EL (cell line): ENCODE measurements at places on chromosomes 6 and 20.

DNA sequence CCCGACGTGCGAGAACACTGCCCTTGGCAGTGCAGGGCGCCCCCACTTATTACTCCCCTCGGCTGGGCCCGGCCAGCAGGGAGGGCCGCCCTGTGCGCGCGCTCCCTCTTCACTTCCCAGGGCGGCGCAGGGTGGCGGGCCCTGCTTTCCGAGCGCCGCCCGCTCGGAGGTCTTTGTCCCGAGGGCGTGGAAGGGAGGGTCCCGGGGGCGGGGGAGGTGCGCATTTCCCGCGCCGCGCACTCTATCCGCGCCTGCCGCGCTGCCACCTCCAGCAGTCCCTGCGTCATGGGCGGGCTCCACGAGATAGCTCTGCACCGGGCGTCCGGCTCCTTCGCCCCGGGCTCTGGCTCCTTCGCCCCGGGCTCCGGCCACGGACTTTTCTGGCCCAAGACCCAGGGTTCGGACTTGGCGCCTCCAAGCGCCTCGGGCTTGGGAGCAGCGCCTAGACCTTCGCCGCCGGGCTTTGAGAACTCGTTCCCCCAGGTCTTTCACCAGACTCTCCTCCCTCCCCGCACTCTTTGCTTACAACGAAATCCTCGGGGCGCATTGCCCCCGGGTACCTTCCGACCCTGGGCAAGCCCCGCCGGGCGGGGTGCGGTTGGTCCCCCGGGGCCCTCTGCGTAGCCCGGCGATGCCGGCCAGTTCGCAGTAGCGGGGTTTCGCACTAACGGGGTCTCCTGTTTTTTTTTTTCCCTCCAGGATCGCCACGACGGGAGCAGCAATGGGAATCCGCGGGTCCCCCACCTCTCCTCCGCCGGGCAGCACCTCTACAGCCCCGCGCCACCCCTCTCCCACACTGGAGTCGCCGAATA lies 1.6 kb downstream of the TFAP2C start:
- DNase-seq: peak; percentile 67

DNA sequence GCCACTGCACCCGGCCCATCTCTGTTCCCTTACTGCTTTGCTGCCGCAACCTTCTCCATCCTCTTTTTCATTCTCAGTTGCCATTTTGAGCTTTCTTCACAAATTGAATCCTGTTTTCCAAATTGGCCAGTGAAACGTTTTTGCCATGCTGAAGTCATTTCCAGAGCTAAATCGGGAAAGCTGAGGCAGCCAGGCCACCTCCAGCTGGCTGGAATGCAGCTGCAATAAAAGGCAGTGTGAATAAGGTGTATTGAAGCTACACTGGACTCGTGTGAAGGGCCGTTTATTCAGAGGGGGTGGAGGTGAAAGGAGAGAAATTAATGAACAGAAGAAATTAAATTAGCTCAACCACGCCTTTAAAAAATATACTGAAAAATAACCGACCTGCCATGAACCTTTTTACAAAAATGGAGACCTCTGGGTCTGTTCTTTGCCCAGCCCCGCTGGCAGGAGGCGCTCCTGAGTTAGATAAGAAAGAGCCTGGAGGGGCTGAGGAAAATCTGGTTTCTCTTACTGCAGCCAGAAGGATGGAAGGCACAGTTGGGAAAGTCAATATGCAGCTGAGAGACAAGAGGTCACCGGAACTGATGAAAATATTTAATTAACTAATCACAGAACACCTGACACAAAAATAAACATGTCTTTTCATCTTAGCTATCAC lies 283.9 kb downstream of the FOXC1 start:
- no peak for DNase-seq

GRCh38 chr20:8470156-8470555 lies 338.1 kb downstream of the PLCB1 start:
- no peak for DNase-seq

DNA sequence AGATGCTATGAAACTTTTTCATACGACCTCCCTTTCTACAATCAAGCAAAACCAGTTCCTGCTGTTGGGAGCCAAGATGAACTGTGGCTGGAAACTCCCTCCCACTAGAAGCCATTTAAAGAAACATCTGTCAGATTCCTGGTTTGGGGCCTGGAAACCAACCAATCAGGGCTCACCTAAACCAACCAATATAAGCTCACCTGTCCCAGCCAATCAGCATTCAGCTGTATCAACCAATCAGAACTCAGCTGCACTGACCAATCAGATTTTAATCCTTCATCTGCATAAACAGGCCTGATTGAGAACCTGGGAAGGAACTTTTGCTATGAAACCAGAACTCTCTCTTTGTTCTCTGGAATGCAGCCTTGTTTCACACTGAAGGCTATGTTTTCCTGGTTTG lies 42.4 kb downstream of the SNX14 start:
- no peak for DNase-seq

DNA sequence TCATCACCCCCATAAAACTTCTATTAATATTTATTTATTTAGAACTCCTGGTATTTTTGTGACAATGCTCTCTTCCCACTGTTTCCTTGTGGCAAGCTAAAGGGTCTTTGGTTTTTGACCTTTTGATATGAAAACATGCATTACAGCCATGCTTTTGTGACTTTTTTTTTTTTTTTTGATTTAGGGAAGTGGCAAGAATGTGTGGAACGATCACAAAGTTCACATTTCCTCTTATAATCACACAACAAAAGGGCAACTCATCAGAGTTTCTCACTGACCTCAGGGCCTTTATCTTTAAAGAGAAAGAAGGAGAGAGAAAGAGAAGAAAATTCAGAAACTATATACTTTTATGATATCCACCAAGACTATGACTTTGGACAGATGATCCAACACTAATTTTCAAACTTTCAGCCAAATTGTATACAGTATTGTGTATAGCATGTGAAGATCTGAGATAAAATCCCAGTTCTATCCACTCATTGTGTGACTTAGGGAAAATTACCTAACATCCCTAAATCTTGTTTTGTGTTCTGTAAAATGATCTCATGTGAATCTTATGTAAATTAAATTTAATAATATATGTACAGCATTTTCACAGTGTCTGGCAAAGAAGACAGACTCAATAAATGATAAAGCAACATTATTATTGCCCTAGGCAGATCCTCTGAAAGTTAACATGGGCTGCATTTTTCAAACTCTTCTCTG lies 106.8 kb upstream of the MARCKS start:
- no peak for DNase-seq

DNA sequence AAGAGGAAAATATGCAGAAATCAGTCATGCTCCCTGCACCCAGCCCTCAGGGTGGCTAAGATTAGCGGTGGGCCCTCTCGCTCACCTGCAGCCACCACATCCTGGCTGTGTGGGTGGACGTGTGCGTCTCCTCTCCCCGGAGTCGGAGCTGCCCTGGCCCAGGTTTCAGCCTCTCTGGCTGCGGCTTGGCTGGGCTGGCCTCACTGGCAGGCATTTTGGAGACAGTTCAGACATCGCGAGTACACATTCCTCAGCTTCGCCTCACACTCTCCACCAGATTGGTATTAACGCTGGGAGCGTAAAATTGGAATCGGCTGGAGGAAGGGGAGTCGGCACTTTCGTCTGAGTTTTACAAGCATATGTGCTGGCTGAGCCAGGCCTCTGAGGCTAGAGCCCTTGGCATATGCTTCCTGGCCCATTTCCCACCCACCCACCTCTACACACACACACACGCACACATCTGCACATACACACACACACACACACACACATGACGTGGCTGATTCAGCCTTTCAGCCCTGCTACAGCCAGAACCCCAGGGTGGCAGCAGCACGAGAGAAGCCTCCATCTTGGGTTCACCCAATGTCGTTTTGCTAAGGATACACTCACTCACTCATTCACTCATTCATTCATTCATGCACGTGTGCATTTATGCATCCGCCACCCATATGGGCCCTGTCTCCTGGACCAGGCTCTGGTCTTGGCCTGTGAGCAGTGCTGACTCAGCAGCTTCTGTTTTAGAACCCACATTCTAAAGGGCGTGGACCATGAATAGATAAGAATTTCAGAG lies 42.9 kb downstream of the BCAS4 start:
- peak; percentile 89 for DNase-seq

- DNase-seq: peak; percentile 50
Observed at GRCh38 chr6:81749707-81750106, 2.8 kb downstream of the TENT5A start.

GRCh38 chr6:144036064-144036834 lies 28.2 kb upstream of the PLAGL1 start:
- peak; percentile 41 for DNase-seq

- DNase-seq: peak; percentile 92
Observed at GRCh38 chr6:105374010-105374420, 28.9 kb downstream of the PREP start.
